ENCODE measurements at places on chromosomes 5 and 9.

DNA sequence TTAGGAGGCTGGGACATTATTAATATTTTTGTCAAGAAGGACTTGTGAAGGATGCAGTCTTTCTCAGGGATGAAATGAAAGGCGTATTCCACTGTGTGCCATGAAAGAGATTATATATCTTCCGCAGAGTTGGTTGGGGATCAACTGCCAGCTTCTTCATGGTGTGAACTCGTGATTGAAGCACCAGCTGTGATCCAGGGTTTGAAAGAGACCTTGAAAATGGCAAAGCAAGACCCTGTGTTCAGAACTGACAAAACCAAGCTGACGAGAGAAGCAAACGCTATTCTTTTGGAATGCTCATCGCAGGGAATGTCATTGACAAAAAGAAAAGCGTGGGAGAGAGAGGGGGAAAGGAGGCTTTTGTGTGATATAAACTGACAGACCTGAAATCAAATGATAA lies 263.9 kb upstream of the ZNF608 start:
- DNase-seq: no peak

- no peak for DNase-seq
Observed at GRCh38 chr5:144032375-144032774, 138.1 kb downstream of the YIPF5 start.

DNA sequence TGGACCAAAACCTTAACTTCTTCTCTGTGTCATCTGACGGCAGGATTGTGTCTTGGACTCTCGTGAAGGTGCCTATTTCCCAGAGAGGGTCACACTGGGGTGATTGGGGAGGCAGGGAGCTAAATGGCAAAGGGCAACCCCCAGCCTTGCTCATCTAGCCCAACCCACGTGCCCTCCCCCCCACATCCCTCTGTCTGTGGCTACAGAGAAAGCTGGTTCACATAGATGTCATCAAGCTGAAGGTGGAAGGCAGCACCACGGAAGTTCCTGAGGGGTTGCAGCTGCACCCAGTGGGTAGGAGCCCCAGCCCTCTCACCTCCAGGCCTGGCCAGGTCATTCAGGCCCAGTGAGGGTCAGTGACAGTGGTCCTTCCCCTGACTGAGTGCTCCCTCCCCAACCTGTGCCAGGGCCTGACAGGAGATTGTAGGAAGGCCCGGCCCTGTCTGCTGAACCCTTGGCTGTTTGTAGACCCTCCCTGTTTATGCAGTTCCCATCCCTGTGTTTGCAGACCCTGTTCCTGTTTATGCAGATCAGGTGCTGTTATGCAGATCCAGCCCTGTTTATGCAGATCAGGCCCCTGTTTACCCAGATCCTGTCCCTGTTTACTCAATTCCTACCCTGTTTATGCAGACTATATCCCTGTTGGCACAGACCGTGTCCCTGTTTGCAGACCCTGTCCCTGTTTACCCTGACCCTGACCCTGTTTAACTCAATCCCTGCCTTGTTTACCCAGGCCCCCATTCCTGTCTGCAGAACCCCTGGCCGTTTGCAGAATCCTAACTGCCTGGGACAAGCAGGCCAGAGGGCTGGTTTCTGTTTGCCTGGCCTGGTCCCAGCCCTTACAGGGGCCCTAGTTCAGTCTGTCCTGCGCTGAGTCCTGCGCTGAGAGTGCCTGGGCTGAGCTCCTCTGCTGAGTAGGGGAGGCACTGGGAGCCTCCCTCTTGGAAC lies 10.4 kb downstream of the ENHO start:
- DNase-seq: no peak

GRCh38 chr5:122602700-122603099 lies 172.2 kb upstream of the SNX2 start:
- no peak for DNase-seq

GRCh38 chr5:127885176-127885575 lies 182.0 kb downstream of the CCDC192 start:
- no peak for DNase-seq

DNA sequence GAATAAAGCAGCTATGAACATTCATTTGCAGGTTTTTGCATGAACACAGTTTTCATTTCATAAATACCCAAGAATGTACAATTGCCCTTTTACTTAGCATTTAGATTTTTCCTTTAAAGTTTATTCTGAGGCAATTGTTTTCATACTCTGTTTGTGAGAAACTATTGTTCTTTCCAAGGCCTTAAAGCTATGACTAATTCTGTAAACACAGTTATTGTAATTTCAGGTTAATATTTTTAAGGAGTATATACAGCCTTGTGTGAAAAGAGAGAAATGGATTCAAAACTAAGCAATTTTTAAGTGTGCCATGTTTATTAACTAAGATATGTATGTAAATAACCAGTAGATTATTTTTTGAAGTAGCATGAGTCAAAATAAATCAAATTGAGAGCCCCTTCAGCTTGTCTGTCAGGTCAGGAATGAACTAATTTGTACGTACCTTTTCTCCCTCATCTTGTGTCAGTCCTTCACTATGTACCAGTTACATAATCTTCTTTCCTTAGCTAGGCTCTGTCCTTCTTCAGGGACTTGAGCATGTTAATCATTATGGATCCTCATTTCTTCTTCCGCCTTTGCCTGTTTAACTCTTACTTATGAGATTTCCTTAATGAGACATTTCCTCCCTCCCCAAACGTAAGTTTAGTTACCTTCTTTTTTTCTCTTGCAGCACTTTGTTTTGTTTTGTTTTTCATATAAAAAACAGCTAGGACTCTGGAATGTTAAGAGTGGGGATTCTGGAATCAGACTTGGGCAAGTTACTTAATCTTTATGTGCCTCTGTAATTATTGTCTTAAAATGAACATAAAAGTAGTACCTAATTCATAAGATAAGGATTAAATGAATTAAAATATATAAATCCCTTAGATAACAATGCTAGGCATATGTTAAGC lies 63.6 kb downstream of the NIPBL start:
- DNase-seq: no peak

DNA sequence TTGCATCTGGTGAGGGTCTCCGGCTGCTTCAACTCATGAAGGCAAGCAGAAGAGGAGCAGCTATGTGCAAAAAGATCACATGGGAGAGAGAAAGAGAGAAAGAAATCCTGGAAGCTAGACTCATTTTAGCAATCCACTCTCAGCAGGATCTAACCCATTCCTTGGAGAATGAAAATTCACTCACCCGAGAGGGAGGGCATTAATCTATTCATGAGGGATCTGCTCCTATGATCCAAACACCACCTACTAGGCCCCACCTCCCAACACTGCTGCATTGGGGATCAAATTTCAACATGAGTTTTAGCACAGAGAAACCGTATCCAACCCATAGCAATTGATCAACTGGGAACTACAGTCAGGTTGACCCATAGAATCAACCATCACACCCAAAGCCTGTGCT lies 98.1 kb upstream of the SV2C start:
- DNase-seq: no peak

DNA sequence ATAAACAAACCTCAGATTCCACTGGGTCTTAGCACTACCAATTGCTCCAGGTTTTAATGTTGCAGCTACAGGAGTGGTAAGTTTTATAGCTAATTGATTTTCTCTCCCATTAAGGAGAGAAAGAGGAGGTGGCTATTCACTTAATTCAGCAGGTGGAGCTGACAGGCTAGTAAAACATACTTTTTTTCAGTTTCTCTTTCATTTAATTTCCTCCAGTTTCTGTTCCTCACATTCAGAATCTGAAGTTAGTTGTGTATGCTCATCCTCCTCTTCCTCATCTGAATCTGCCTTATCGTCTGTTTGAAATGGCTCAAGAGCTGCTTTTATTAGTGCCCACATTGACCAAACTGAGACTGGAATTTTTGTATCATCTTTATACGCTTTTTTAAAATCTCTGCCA lies 98.0 kb downstream of the PLPPR1 start:
- no peak for DNase-seq

DNA sequence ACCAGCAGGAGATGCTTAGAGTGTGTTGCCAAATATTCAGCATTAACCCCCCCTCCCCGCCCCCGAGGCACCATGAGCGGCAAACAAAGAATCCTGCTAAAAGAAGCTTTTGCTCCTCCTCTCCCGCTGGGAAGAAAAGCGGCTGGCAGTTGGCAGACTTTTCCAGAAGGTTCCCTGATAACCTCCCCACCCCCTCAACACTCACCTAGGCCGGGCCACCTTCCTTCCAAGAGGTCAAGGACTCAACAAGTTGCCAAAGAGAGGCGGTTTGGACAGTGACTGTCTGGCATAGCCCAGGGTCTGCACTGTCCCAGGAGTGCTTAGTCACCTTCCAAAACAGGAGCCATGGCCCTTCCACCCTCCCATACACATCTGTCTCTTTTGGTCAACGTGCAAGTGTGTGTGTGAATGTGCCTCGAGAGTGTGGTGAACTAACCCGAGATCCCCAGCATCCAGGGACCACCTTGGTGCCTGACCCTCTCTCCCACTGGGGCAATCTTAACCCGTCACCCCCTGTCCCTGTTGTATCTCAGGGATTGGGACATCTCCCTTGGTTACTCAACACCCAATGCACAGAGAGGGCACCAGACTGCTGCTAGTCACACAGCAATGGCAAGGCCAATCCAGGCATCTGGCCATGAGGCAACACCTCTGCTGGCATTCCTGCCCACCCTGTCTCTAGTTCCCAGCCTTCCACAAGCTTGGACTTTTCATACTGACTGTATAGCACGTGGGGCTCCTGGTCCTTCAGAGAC lies 18.9 kb downstream of the CAMK2A start:
- no peak for DNase-seq

GRCh38 chr9:121735793-121736770 lies 84.6 kb downstream of the DAB2IP start:
- DNase-seq: no peak

GRCh38 chr5:8829323-8830029 lies 716.4 kb downstream of the SEMA5A start:
- DNase-seq: no peak

DNA sequence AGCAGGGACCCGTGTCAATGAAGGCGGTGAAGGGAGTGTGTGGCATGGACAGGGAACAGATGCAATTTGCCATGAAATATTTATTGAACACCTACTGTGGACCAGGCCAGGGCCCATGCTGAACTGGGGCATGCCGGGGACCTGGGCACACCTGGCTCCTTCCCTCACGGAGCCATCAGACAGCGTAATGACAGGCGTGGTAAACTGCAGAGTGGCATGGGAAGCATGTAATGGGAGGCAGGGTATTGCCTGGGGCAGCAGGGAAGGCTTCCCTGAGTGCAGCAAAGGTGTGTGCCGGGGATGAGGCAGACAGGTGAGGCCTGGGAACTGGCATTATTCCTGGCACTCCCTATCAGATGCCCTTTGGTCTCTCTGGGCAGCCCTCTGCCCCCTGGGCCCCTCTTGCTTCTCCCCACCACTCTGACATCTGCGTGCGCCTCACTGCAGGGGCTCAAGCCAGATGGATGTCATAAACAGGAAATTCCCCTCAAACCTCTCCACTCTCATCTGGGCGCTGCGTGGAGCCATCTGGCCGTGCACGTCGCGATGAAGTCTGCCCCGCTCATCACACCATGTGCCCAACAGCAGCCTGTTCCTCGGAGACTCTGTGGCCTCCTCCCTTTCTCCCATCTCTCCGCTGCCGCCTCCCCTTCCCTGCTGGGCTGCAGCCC lies 67.6 kb downstream of the HMCN2 start:
- no peak for DNase-seq

GRCh38 chr5:128539038-128539429 lies 989 bp upstream of the FBN2 start:
- no peak for DNase-seq

- DNase-seq: no peak
Observed at GRCh38 chr9:26675035-26675434, 217.6 kb downstream of the CAAP1 start.

- DNase-seq: no peak
Observed at GRCh38 chr9:106560540-106560939, 302.4 kb upstream of the ZNF462 start.

DNA sequence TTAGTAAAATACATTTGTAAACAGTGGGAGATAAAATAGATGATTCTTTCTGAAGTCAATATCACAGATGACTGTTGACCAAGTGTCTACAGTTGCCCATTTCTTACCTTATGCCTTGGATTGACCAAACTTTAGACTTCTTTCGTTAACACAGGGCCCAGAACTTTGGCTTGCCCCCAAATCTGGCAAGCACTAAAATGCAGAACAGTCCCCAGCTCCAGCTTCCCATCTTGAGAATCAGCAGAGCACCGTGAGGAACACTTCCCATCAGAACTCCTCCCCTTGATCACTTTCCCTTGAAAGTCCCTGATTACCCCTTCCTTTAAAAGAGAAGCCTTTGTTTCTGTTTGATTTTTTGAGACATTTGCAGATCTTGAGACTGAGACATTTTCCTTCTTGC lies 1039.9 kb downstream of the TLE1 start:
- no peak for DNase-seq

- DNase-seq: no peak
Observed at GRCh38 chr9:133823189-133824105, 85.3 kb upstream of the SARDH start.

GRCh38 chr5:2491846-2492245 lies 259.6 kb downstream of the IRX2 start:
- no peak for DNase-seq

DNA sequence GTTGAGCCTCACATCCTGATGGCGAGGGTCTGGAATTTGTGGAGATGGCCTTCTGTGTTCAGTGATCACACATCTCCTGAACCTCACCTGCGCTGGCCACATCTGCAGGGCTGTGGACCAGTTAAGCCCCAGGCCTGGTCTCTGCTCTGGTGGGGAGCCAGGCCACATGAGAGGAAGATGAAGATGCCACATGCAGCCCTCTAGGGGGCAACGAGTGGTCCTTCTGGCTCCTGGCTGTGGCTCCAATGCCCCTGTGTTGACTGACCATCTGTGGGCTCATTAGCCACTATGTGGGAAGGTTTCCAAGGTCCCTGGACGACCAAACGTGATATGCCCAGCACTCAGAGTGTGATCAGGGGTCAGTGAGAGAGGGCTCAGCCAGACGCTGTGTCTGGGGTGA lies 203.0 kb downstream of the HSPA4 start:
- no peak for DNase-seq

DNA sequence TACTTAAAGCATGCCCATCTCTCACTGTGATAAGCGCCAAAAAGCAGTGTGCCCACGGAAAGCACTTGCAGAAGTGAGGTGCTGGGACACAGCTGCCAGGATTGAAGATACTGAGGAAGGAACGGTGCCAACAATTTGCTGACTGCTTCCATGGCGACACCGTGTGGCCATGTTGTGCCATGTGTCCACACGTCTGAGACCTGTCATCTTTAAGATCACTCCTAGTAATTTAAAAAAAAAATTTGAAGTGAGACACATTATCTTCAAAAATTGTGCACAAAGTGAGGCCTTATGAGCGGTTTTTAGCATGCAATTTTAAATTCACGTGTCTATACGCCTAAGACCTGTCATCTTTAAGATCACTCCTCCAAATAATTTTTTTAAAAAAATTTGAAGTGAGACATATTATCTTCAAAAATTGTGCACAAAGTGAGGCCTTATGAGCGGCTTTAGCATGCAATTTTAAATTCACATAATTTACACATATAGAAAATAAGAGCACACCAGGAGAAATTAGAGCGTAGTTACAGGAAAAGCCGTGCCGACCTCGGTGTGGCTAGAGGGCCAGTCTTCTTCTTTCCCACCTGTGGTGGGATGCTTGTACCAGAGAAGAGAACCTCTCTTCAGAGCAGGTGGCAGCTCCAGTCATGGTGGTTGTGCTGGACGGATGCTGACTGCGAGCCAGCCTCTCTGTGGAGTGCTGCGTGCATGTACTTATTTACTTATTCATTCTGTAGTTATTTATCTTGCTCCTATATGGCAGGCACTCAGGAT lies 21.4 kb upstream of the FLT4 start:
- peak; percentile 13 for DNase-seq

GRCh38 chr9:28762167-28762566 lies 1188.9 kb upstream of the C9orf72 start:
- DNase-seq: no peak

All from amygdala (tissue), 56 donors.